ENCODE measurements at places on chromosomes 5 and 9.
A peak's percentile ranks its signal among the peaks of the same experiment; 100 is the strongest.

GRCh38 chr9:35110327-35110761 lies 5.3 kb downstream of the ATOSB start:
- no peaks in the 10 kb centered on the region for H3K27me3 ChIP-seq
- H3K36me3 ChIP-seq: no peaks in the 10 kb centered on the region
- no peak overlapping the region for H3K27ac ChIP-seq
- H3K4me3 ChIP-seq: peak overlapping the region; percentile 85
- peaks cover 42% of the 10 kb centered on the region for H3K4me1 ChIP-seq

- H3K27me3 ChIP-seq: peaks cover 8% of the 10 kb centered on the region
- H3K4me3 ChIP-seq: no peak overlapping the region
- no peak for DNase-seq
- H3K4me1 ChIP-seq: peaks cover 20% of the 10 kb centered on the region
Measured at GRCh38 chr5:140365941-140366340, 5.9 kb downstream of the SLC4A9 start.

DNA sequence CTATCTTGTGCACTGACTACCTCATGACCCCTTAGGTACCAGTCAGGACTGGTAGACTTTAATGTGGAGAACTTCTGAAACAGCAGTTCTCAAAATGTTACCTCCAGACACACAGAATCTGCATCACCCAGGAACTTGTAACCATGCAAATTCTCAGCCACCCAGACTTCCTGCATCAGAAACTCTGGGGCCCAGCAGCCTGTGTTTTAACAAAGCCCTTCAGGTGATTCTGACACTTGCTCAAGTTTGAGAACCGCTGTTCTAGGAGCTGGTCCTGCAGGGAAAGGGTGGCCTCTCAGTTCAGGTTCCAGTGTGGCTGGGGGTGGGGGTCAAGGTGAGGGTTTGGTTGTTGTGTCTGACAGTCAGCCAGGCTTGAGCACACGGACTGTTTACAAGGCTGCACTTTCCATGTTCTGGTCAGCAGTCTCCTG lies 28.4 kb downstream of the ZFP62 start:
- peaks cover 12% of the 10 kb centered on the region for H3K4me1 ChIP-seq
- no peaks in the 10 kb centered on the region for H3K27me3 ChIP-seq
- no peak overlapping the region for H3K27ac ChIP-seq
- H3K36me3 ChIP-seq: no peaks in the 10 kb centered on the region

- peaks cover 15% of the 10 kb centered on the region for H3K4me1 ChIP-seq
- no peaks in the 10 kb centered on the region for H3K36me3 ChIP-seq
- no peaks in the 10 kb centered on the region for H3K27me3 ChIP-seq
- no peak overlapping the region for H3K27ac ChIP-seq
Measured at GRCh38 chr5:74482990-74483389, 157.5 kb downstream of the ENC1 start.

DNA sequence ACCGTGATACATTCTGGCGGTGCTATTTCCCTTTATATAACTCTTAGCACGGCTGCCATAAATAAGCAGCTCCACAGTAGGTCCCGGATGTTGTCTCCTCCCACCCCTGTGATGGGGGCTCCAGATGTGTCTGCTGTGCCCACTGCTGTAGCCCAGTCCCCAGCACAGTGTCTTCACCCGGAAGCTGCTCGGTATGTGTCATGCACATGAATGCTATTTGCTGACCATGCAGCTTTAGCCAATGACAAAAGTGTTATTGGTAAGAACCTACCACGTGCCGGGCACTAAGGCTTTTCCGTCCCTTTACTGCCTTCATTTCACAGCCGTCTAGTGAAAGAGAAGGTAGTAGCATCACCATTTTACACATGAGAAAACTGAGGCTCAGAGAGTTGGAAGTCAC lies 20.2 kb downstream of the HRH2 start:
- H3K27ac ChIP-seq: no peak overlapping the region
- no peaks in the 10 kb centered on the region for H3K36me3 ChIP-seq
- H3K4me3 ChIP-seq: no peak overlapping the region
- no peak for DNase-seq
- no peaks in the 10 kb centered on the region for H3K4me1 ChIP-seq

DNA sequence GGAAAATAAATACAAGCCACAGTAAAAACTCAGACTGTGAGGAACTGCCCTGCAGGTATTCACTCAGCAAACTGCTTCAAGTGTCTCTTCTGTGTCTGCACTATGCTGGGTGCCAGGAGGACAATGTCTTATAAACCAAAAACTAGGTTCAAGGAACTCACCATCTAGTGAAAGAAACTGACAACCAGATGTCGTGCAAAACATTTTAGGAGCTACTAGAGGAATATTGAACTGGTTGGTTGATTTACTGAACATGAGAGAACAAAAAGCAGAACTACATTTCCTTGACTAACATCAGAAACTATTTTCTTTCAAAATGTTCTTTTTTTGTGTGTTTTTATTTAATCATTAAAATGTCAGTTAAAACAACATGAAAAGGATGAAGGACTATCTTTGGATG lies 35.2 kb downstream of the ZNF366 start:
- H3K27me3 ChIP-seq: no peaks in the 10 kb centered on the region
- H3K4me3 ChIP-seq: no peak overlapping the region
- DNase-seq: no peak
- H3K4me1 ChIP-seq: no peaks in the 10 kb centered on the region
